ENCODE measurements at places on chromosomes 5 and 9.

- DNase-seq: no peak
Observed at GRCh38 chr9:37639109-37639762, 11.5 kb upstream of the FRMPD1 start.

DNA sequence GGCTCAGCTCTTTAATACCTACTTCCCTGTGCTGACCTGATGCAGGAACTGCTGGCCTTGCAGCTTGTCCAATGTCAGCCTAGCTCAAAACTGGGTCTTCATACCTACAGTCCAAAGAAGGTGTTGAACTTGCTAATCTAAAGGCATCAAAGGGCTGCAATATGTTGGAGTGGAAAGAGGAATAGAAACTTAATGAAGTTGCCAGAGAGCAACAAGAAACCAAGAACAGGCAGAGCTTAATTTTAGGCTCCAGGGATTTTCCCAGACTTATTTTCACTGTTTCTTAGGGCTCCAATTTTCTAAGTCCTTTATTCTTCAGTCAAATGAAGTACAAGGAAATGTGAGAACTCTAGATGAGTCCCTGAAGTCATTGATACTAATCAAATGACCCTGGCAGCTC, 17.6 kb upstream of the ERCC6L2 start:
- DNase-seq: no peak

GRCh38 chr5:1190837-1191239, 10.6 kb upstream of the SLC6A19 start:
- no peak for DNase-seq

- no peak for DNase-seq
Observed at GRCh38 chr5:142095035-142095434, 13.5 kb upstream of the NDFIP1 start.

GRCh38 chr5:61319388-61320146, 12.5 kb upstream of the ZSWIM6 start:
- DNase-seq: no peak

DNA sequence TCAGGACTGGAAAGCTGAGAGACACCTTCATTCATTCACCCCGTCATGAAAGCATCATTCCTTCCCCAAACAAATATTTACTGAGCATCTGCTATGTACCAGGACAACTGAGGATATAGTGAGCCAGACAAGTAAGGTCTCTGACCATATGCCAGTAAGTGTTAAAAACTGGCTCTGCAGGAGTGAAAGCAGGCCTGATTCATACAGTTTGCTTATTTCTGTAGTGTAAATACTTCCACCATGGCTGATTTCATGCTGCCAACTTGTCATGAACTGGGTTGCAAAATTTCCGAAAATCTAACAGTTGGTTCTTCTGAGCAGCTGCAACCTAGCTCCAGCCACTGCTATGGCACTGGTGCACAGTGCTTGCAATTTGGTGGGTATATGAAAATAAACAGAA, 68.1 kb downstream of the YIPF5 start:
- no peak for DNase-seq

GRCh38 chr9:72292256-72292682, 72.7 kb downstream of the ZFAND5 start:
- peak; percentile 28 for DNase-seq

DNA sequence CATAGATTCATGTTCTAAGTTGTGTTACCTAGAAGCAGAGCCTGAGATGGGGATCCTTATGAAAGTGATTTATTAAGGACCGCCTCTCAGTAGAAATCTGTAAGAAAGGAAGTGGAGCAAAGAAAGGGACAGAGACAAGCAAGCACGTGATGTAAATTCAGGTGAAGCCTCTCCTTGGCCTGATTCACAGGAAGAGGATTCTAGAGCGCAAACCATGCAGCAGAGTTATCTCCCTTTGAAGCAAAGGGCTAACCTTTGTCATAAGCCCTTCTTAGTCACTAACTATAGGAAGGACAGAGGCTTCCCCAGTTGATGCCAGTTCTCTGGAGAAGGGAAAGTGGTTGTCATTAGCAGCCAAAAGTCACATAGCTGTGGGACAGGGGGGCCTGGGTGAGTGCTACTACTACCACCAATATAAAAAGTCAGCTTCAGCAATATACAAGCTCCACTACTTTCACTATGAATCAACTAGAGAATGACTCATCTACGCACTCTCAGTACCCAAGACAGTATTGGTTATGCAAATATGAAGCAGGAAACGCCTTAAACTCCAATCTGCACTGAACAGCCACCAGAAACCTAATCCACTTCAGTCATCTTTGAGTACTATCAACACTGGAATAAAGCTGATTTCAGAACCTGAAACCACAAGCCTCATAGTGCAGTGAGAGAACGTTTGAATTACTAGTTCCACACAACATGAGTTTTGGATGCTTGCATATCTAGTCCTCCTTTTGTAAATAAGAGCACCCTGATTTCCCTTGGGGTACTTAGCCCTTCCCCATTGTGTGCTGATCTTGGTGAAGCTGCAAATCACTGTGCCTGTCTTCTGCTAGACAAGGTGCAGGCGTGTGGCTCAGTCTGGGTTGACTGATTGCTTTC, 162.7 kb downstream of the ZNF608 start:
- DNase-seq: no peak

GRCh38 chr5:149886060-149886459, 58.5 kb downstream of the PDE6A start:
- no peak for DNase-seq

DNA sequence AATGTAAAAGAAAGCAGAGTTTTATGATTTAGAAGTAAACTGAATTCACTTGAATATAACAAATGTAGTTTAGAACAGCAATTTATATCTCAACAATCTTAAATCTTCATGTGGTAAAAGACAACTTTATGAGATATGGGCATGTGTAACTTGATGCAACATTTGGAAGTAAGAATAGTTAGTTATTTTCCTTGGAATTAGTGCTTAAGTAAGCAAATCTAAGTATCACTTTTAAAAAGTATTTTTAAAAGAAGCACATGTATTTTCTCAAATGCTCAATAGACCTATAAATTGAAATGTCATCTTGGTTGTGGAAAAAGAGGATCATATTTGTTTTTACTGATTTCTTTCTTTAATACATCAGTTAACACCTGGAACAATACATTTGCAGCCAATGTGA, 340.3 kb upstream of the CDH6 start:
- no peak for DNase-seq

- no peak for DNase-seq
Observed at GRCh38 chr5:67366691-67367395, 170.2 kb upstream of the CD180 start.

DNA sequence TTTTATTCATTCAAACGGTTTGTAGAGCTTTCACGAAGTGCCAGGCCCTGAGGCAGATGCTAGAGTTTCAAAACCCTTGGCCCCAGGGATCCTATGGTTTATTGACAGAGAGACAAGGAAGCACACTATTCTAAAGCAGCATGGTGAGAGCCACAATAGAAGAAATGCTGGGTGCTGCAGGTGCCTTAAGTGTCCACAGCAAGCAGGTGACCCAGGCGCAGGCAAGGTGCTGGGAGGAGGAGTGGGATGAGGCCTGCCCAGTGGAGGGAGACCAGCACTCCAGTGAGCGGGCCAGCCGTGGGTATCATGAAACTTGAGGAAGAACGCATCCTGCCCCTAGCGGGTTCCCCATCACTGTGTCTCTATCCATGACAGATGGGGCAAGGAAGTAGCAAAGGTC, 71.0 kb downstream of the OSMR start:
- no peak for DNase-seq

DNA sequence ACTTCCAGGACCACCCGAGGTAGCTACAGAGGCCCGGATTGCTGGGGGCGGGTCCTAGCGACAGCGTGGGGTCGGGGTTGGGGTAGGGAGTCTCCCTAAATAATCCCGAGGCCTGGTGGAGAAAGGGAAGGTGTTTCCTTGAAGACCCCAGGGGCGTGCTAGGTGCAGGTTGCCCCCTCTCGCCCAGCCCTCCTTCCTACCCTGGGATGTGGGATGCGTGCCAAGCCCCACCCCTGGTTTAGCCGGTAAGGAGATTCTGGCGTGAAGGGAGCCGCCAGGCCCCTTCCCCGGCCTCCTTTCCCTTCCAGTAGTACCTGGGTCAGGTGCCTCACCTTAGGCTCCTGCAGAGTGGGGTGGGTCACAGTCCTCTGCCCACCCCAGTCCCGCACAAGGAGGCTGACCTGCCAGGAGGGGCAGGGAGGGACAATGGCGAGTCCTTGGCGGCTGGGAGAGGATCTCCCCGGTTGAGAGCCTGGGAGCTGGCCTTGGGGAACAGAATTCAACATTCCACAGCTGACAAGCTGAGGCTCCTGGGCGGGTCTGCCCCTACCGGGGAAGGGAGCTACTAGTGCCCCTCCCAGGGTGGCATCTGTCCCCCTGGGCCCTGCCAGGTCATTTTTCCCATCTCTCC, 674 bp downstream of the TSPAN17 start:
- peak; percentile 32 for DNase-seq

DNA sequence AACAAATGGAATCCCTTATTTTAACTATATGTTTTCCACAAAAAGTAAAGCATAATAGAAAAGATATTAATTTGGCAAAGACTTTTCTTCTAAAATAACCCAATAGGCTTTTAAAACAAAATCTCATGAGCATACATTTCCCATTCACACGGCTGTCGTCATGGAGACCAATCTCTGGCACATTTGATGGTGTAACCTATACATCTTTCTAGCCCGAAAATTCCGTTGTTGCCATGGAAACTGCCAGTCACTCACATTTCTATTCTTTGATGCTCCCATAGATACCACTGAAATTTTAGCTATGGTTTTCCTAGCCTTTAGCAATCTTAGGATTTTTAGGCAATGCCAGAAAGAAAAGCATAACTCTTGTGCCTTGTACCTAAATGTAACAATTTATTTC, 262.9 kb upstream of the TRPM3 start:
- DNase-seq: no peak

Data from NCI-H1105 treated with DMSO at 0.1 percent for 48 hours (cell line).